ENCODE measurements at places on chromosomes 2 and 18.

GRCh38 chr2:66772618-66773017 is 337.7 kb downstream of the MEIS1 start:
- no peak for DNase-seq

DNA sequence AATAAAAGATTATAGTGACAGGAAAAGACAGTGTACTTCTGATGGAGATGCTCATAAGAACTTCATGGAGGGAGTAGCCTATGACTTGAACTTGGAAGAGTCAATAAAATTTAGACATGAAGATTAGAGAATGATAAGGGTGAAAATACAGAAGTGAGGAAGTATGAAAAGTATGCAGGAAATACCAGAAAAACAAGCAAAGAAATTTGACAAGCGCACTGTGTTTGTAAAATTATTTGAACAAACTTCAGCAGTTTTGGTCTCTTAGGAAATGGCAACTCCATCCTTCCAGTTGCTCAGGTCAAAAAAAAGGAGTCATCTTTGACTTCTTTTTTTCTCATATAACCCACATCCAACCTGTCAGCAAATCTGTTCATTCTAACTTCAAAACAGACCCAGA is 864.0 kb upstream of the ZEB2 start:
- no peak for DNase-seq

DNA sequence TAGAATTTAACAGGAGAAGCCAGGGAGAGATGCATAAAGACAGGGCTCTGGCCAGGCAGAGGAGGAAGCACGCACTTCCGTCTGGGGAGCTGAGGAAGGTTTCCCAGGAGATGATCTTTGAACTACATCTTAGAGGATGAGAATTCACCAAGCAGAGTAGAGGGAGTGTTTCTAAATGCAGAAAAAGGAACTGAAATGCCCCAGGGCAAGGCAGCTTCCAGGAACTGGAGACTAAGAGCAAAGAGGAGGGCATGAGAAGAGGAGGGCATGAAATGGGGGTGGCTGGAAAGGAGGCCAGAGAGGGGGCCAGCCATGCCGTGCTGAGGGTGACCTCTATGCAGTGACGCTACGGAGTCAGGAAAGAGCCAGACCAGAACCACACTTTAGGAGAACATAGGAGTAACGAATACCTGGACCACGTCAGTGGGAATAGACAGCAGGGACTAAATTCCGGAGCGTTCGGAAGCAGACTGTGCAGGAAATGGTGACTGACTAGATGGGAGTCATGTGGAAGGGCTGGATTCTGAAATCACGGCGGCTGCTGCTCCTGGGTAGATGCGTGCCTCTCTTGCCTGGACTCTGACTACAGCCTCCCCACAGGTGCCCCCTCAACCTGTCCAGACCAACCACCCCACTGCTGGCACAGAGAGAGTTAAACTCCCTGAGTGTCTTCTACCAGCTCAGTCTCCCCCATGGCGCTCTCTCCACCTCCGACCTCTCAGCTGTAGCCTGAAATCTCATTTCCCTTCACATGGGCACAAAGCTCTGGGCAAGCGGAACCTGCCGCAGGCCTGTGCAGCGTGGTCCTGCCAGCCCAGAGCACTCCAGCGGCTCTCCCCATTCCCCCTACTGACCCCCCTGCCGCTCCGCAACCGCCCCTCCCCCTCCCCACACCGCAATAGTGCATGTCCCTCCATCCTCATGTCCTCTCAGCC is 87.0 kb upstream of the RTN4 start:
- no peak for DNase-seq

DNA sequence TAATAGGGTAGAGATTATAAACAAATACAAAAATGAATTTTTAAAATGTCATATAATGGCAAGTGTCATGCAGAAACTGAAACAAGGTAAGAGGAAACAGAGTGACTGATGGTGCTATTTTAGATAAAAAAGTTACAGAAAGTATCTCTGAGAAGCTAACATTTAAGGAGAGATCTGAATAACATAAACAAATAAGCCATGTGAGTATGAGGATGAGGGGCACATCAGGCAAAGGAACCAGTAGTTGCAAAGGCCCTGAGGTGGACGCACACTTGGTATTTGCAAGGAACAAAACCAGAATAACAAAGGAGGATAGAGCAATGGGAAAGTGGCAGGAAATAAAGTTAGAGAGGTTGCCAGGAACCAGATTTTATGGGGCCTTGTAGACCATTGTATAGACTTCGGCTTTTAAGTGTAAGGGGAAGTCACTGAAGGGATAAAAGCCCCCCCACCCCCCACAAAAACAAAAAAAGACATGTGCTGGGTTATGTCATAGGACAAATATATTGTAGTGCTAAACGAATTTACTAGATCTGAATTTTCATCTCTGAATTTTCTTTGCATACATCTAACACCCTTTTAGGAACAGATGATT is 159.2 kb downstream of the DTNB start:
- no peak for DNase-seq

GRCh38 chr2:20141806-20142205 is 83.1 kb downstream of the SDC1 start:
- DNase-seq = no peak

DNA sequence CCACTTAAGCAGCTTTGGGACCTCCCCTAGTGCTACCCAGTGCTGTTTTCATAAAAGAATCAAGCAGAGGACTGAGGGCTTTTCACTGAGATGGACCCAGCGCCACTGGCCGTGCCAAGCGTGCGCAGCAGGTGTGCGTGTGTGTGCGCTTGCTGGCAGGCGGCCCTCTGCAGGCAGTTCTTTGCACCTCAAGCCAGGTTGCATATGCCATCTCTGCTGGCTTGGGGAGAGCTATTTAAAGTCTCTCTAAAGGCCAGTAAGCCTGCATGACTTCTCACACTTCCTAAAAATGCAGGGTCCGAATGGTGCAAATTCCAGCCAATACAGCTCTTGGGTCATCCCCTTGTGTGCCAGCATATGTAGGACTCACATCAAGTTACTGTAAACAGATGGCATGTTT is 255.5 kb downstream of the RNF152 start:
- no peak for DNase-seq

DNA sequence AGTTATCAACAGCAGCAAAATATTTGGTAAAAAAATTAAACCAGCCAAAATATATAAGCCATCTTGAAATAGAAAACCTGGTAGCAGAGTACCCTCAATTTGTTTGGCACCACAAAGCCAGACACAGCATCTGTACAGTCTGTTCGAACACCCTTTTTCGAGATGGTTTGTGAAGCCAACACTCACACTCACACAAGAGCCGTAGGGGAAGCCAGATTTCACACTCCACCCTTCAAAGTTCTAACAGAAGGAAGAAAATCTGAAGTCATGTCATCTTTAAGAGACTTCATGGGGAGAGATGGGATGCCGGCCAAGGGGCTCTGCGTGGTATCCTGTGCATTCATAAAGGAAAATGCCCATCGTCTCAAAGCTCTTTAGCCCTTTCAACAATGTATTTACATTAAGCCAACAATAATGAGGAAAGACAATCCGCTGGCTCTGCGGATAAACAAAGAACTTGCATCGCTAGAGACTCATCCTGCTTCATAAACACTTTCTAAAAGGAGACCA is 451.5 kb upstream of the CHST9 start:
- DNase-seq = no peak

- peak; percentile 40 for DNase-seq
These were observed 111.5 kb upstream of the SH3BP4 start for GRCh38 chr2:234840336-234840735.

DNA sequence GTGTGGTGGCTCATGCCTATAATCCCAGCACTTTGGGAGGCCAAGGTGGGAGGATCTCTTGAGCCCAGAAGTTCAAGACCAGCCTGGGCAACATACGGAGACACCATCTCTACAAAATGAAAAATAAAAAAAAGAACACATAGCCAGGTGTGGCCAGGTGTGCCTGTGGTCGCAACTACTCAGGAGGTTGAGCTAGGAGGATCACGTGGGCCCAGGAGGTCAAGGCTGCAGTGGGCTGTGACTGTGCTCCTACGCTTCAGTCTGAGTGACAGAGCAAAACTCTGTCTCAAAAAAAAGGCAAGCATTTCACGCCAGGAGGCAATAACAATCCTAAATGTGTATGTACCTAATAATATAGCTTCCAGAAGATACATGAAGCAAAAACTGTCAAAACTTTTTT is 27.8 kb downstream of the USP40 start:
- no peak for DNase-seq

DNA sequence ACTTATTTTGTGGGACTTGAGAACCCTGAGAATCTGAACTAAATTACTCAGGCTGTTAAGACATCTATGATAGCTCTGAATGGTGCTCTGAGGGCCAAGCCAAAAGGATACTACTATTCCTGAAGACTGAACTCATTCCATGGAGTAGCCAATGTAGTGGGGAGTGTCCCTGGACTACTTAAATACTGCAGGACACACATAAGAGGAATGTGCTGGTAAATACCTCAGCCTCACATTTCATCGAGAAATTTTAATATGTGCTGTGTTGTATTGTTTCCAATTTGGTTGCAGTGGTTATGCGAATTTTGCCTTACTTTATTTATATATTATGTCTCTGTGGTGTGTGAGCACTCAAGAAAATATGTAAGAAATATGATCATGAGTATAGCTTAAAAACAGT is 264.4 kb upstream of the FIGN start:
- DNase-seq = no peak
